ENCODE measurements at places on chromosomes 4 and X. TPM values are rescaled to one million over a fixed set of nuclear protein-coding genes. Genes with fewer than 3 reads are reported as not detected.

Gene PDGFC
- total RNA-seq: 21.4 TPM

Gene PPP4R3C
- total RNA-seq: not detected

DNA sequence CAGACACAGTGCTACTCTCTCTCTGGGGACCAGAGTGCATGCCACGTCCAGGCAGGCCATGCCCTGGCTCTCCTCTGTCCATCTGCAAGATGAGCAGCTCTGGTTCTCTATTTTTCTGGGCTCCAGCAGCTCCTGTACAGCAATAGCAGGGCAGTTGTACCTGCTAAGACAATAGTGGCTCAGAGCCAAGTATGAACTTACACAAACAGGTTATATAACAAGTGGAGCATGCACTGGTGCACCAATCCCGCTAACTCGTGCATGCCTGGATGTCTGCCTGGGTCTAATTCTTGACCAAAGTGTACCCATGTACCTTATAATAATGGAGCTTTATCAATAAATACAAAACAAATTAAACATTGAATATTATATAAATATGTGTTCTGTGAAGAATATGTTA is 392.3 kb downstream of the CENPC start:
- no peak for DNase-seq

DNA sequence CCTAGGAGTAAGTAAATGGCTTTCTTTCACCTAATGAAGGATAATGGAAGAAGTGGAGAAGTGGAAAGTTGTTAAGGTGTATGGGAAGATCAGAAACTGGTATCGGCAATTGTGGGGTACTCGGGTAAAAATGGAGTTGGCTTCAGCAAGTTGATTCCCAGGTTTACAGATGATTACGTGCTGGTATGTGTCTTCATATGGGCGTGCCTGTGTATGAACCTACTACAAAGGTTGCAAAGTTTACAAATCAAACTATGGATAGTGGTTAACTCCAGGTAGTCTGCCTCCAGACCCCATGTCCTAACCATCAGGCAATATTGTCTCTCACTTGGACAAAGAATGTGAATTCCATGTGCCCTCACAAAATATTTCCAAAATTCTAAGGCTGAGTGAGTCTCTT is 773 bp downstream of the TLR3 start:
- DNase-seq: no peak

DNA sequence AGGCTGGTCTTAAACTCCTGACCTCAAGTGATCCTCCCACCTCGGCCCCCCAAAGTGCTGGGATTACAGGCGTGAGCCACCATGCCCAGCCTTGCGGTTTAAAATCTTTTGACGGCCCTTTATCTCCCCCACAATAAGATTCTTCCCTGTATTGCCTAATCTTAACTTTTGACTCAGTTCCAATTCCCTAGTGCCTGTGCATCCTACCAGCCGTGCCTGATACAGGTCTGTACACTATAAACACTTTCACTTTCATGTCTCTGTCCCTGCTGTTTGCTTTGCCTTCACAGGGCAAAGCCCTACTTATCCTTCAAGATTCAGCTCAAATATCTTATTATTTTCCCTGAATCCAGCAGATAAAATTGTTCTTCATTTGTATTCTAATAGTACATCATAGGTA is 74.6 kb downstream of the WDR44 start:
- DNase-seq: no peak
